Stimulated activated CD4-positive, alpha-beta T cell treated with anti-CD3 and anti-CD28 coated beads, Interleukin-4, amount 100 ng/mL, for 1 hour (primary cell): ENCODE measurements at places on chromosomes 5 and 9.

DNA sequence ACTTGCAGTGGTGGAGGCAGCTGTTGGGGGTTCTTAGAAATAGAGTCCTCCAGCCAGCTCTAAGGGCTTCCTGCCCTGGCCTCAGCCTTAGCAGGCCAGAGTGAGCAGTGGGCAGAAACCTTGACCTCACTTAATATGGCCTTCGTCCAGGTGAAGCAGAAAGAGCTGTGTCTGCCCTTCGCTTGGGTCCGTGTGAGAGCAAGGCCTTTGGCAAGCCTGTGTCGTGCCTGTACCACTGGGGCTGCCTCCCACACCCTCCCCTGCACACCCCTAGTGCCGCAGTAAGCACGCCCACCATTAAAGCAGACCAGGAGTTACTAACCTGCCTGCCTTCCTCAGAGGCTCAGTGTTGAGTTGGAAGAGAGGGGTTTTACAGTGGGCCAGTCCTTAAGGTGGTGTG is 13.6 kb downstream of the ARPC5L start:
- no peak for DNase-seq

DNA sequence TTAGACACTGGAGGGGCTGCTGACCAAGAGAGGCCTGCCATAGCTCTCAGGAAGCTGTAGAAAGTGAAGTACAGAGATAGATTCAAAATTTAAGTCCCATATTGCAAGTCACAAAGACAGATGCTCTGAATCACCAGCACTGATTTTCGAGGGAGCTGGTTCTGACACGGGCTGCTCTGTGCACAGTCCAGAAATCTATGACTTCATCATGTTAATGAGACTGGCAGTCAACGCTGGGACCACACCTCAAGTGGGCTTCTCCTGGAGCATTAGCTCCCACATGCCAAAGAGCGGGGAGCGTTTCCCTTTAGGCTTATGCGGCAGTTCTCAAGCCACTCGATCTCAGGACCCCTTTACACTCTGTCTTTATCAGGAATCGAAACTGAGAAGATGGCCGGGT is 34.2 kb upstream of the FAT2 start:
- DNase-seq: no peak

- no peak for DNase-seq
These were observed 21.5 kb downstream of the GFRA3 start for GRCh38 chr5:138252944-138253343.

DNA sequence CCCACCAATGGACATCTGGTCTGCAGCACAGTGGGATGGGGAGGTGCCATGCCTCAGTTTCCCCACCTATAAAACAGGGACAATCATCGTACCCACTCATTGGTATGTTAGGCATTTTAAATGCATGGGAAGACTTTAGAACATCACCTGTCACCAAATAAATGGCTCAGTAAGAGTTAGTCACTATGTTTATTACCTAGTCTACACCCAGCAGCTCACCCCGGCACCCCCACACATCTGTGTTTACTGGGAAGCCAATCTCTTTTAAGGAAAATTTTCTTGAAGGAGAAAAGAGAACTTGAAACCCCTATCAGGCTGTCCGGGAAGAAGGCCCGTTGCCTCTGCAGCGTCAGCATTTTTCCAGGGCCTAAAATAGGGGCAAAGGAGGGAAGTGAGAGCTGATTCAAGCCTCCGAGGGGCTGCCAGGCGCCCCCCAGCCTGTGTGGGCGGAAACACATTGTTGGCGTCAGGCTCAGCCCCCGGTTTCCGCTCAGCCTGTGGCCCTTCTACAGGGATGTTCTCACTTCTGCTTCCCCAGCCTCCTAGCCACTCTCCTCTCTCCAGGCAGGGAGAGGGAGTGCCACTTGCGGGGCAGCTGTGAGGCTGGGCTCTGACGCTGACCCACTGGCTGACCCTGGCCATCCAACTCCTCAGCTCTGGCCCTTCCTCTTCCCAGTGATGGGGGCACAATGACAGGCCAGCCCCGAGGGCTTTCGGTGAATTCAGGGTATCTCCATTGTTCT is 4.6 kb downstream of the CSF1R start:
- no peak for DNase-seq

DNA sequence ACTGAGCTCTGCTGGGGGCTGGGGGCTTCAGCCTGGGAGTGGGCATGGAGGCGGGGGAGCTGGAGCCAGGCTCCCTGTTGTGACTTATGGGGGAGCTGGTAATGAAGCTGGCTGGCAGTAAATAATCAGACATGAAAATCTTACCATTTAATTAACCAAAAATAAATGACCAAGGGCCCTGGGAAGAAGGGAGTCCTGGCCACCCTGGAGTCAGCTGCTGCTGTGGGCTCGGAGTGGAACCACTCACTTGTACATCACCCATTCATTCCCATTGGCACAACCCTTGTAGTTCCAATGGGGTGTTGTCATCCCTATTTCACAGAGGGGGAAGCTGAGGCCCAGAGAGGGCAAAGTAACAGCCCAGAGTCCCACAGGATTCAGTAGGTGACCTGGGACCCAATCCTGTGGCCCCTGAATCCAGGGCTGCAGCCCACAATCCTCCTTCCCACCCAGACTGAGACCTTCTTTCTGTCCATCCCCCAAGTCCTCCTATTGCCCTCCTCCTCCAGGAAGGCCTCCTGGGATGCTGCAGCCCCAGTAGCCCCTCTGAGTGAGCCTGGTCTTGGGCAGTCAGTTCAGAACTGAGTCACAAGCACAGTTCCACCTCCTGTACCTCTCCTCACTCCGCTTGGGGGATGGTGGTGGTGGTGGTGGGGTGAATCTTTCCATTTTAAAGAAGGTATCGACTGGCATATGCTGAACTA is 259.4 kb upstream of the MVB12B start:
- no peak for DNase-seq

- DNase-seq: peak; percentile 6
These were observed 71.5 kb downstream of the TRIM36 start for GRCh38 chr5:115098041-115098702.

DNA sequence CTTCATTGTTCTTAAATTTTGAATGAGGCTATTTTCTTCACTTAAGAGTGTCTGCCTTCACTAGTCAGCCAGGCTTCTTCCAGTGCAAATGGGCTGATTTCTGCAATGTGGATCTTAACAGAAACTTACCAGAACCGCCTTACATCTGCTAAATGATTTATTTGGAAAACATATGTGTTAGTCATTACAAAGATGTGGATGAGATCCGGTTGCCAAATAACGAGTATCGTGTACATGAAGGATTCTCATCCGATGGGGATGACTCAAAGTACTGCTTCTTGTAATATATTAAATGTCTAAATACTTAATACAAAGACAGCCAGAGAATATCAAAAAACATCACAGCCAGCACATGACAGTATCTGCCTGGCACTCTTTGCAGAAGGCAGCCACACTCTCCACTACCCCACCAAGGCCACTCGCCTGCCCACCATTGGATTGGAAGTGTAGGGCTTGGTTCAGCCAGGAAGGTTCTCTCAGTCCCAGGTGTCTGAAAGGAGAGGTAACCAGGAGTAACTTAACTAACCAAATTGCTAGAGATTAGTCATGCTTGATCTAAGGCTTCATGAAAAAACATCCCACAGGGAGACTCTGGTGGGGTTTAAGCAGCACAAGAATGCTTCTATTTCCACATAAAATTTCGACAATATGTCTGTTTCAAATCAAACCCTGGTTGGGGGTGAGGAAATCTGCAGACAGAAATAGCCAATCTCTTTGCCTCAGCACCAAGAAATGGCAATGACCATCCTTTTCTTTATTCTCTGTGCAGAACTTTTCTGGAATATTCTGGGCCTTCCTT is 174.8 kb downstream of the GADD45G start:
- DNase-seq: no peak

GRCh38 chr5:145975361-145976066 is 39.1 kb downstream of the SH3RF2 start:
- no peak for DNase-seq

DNA sequence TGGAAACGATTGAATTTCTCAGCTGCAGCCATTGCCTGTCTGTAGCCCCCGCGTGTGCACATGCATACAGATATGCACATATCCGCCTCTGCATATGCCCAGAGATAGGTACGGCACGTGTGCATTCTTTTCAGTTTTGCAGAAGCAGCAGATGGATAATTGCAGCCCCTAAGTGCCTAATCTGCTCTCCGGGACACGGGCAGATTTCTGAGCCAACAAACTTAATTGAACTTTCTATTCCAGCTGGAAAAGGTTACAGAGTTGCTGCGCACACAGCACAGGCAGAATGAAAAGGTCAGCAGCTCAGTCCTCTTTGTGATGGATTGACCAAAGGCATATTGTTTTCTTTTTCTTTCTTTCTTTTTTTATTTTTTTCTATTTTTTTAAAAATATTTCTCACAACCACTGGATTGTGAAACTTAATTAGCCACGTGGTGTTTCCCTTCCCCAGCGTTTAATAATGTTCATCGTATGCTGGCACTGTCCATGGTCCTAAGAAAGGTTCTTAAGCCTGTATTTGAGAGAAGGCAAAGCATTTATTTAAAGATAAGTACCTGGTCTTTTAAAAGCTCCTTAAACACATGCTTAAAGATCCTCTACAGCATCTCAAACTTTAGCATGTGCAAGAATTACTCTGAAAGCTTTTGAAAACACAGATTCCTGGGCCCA is 270.2 kb upstream of the BRINP1 start:
- DNase-seq: no peak

DNA sequence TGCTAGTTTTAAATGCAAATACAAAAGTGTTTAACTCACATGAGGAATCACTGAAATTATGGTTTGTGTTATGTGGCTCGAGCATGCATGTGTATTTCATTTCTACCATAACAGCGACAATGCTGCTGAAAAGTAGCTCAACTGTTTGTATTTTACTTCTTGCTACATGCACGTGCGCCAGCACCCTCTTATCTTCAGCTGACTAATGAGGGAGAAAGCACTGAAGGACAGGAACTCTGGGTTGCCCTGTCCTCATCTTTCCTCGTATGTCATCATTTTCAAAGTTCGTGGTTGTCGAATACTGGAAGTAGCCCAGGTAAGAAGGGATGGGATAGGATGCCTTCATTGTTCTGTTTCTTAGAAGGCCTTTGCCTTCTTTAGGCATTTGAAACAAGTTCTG is 120.3 kb downstream of the SYK start:
- DNase-seq: no peak

- no peak for DNase-seq
These were observed 1.1 kb downstream of the NFIB start for GRCh38 chr9:14312719-14313377.

DNA sequence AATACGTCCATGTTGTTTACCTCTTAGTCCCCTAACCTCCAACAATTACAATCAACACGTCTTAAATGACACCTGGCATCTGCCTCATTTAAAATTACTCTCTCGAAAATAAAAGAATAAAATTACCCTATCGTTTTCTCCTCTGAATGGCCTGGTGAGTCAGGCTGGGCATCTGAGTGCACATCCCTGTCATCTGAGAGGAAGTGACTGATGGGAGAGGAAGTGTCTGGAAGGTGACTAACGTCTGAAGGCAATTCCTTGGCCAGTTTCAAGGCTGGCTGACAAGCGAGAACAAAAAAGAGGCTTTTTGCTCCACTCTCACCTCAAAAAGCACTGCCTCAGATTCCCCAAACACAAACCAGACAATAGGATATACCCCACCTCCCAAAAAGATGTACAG is 57.7 kb downstream of the MAPKAP1 start:
- peak; percentile 19 for DNase-seq

DNA sequence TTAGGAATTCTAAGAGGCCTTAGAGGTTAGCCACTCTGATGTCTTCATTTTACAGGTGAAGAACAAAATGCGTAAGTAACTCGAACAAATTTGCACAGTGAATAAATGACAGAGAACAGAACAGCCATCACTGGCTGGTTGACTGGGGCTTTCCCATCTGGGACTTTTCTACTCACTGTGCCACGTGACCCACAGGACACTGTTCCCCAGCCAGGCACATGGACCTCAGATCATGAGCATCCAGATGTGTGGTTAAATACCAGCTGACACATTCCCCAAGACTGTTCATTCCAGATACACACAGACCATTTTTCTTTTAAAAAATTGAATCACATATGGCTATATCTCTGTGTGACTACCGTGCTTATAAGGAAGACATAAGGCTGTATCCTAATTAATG is 25.8 kb upstream of the MED10 start:
- no peak for DNase-seq

DNA sequence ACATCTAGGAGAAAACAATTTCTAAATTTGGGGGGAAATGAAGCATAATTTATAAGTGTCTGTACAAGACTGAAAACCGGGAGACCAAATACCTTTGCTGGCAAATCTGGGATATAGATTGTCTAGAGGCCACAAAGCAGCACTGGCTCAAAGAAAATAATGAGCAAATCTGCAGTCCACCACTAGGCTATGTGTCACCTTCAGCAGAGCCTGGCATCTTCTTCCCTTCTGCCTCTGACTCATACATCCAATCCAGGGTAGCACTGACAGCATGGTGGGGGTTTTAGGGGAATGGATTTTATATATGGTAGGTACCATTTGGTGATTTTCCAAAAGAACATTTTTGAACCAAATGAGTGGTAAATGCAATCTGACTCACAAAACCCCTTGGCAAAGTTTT is 12.8 kb downstream of the FAM81B start:
- no peak for DNase-seq

DNA sequence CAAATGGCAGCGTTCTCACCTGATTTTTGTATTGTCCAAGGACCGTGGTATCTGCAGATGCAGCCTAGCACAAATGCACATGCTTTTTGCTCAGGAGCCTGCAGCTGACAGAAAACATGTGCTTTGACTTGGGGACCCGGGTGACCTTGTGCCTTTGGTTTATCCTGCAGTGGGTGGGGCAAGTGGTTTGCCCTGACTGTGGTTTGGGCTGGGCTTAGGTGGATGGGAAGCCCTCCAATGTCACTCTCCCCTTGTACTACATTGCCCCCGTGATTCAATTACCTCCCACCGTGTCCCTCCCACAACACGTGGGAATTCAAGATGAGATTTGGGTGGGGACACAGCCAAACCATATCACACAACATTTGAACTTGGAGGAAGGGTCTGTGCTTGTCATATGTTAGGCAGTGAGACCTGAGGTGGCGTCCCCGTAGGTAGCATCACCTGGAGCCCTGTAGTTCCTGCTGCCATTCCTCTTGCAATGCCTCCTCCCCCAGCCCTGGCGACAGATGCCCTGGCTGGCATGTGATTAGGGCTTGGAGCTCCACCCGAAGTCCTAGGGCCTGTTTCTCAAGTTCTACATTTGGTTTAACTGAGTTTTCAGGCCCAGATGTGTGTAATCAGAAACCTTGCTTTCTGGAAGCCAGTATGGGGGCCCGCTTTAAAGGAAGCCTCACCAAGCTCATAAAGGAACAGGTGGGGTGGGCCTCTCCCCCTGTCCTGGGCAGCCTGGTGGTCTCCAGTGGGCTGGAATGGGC is 2.1 kb downstream of the ANKRD33B start:
- no peak for DNase-seq

DNA sequence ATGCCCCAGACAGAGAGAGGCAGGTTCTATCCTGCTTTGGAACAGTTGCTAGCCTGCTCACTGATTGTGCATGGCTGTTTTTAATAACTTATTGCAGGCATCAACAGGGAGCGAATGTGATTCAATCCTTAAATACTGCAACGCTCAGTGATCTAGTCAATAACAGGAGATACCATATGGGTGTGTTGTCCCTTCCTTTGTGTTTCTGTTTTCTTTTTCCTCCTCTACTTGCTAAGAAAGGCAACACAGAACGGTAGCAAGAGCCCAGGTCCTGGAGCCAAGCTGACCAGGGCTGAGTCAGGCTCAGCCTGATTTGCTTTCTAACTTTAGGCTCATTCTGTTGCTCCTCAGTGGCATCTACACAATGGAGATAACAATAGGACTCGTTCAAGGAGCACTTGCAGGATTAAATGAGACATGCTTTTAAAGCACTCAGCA is 98.6 kb upstream of the EQTN start:
- DNase-seq: no peak
